ENCODE measurements at places on chromosomes 16 and 17.

GRCh38 chr16:8892101-8892575 lies 10.0 kb downstream of the LITAFD start:
- no peaks in the 10 kb centered on the region for H3K27me3 ChIP-seq
- H3K4me1 ChIP-seq, result peaks cover 2% of the 10 kb centered on the region
- H3K27ac ChIP-seq, result no peak overlapping the region
- H3K36me3 ChIP-seq, result peaks cover 53% of the 10 kb centered on the region

GRCh38 chr16:23223368-23223767 lies 40.8 kb downstream of the SCNN1G start:
- H3K4me1 ChIP-seq, result no peaks in the 10 kb centered on the region
- peaks cover 14% of the 10 kb centered on the region for H3K27me3 ChIP-seq
- no peak overlapping the region for H3K27ac ChIP-seq
- no peak for DNase-seq

DNA sequence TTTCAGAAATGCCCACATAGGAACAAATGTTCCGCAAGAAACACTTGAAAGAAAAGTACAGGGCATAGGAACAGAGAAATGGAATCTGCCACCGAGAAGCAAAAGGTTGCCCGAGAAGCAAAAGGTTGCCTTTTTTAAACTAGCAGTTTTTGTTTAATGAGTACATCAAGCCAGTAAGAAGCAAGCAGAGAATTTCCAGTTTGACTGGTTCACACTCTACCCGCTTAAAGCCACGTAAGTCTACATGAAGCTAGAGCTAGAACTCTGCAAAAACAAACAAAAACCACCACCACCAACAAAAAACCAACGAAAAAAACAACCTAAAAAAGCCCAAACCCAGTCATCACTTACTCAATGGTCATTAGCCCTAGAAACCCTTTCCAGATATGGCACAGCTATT lies 144.3 kb downstream of the MAP2K6 start:
- DNase-seq, result no peak
- H3K4me1 ChIP-seq, result no peaks in the 10 kb centered on the region
- H3K36me3 ChIP-seq, result no peaks in the 10 kb centered on the region
- no peak overlapping the region for H3K4me3 ChIP-seq
- no peak overlapping the region for H3K27ac ChIP-seq

GRCh38 chr16:73233329-73233765 lies 185.4 kb upstream of the ZFHX3 start:
- H3K36me3 ChIP-seq, result no peaks in the 10 kb centered on the region
- peaks cover 6% of the 10 kb centered on the region for H3K27me3 ChIP-seq
- DNase-seq, result no peak
- H3K27ac ChIP-seq, result no peak overlapping the region
- H3K4me3 ChIP-seq, result no peak overlapping the region
